KG1 (cell line): ENCODE measurements at places on chromosomes 11 and 22.
A peak's percentile ranks its signal among the peaks of the same experiment; 100 is the strongest.

- no peak for DNase-seq
Measured at GRCh38 chr11:40185793-40186192, 1273.7 kb downstream of the LRRC4C start.

DNA sequence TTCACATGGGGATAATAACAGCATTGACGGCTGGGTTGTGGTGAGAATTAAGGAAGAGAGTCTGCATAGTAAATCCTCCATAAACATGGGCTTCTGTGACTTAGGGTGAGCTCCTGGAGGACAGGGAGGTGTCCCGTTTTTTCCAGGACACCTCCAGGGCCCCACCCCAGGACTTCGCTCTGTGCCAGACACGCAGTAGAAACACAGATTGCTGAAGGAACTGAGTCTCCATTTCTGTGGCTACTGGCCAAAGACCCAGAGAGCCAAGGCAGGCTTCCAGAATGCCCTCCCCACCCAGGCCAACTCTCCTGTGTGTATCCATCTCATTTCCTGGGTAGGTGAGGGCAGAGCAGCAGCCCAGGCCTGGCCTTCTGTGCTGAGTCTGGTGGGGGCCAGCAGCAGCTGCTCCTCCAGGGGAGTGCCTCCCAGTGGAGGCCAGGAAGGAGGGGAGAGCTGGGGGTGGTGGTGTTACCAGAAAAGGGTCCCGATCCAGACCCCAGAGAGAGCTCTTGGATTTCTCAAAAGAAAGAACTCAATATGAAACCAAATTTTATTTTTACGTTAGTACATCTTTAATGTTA is 9.5 kb upstream of the RFPL3 start:
- no peak for DNase-seq

GRCh38 chr11:56783448-56784041 is 35.0 kb upstream of the OR9G4 start:
- peak; percentile 54 for DNase-seq

DNA sequence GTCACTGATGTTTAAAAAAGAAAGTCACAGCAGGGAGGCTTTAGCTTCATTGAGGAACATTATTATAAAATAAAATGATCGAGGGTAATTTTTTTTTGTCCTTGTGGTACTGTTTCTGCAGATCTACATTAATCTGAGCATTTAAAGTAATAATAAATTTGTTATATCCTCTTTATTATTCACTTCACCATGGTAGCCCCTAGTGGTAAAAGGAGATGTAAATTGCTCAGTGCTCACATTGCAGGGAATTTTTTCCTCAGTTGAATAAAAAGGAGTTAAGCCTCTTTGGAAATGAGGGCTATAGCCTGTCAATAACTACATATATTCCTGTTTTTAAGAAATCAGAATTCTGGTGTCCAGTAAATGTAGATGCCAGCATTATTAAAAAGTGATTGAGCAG is 99.7 kb upstream of the VPREB1 start:
- no peak for DNase-seq

- DNase-seq, result no peak
Measured at GRCh38 chr11:132898021-132898420, 634.3 kb downstream of the OPCML start.

GRCh38 chr11:17479284-17480214 is 2.9 kb upstream of the ABCC8 start:
- DNase-seq, result no peak

- DNase-seq, result no peak
Measured at GRCh38 chr11:94907226-94907625, 66.1 kb downstream of the CWC15 start.

- peak; percentile 57 for DNase-seq
Measured at GRCh38 chr22:24466716-24467328, 28.3 kb upstream of the UPB1 start.

GRCh38 chr11:45323601-45324249 is 37.6 kb upstream of the SYT13 start:
- DNase-seq, result no peak

- DNase-seq, result no peak
Measured at GRCh38 chr22:49609207-49609876, 218.3 kb downstream of the BRD1 start.

- no peak for DNase-seq
Measured at GRCh38 chr11:215581-216037, 8.1 kb downstream of the RIC8A start.

DNA sequence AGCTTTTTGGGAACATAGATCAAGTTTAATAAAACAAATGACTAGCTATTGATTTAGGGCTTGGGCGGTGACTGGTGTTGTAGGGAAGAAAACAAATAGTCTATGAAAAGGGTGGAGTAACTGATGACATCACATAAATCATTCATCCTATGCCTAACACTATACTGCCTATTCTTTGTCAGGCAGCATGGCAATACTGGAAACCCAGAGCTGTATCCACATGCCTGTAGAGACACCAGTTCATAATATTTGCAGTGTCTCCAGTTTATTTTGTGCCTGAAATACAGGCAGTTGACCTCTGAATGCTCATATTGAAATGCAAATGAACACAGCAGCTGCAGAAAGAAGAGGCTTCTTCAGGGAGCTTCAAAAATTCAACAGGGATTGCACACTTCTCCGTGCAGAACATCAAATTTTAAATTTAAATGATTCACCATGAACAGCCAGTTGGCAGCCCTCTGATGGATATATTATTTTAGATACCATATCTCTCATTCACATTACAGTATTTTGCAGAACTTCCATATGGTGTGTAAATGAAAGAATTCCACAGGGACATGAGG is 283.1 kb upstream of the CTSC start:
- no peak for DNase-seq

DNA sequence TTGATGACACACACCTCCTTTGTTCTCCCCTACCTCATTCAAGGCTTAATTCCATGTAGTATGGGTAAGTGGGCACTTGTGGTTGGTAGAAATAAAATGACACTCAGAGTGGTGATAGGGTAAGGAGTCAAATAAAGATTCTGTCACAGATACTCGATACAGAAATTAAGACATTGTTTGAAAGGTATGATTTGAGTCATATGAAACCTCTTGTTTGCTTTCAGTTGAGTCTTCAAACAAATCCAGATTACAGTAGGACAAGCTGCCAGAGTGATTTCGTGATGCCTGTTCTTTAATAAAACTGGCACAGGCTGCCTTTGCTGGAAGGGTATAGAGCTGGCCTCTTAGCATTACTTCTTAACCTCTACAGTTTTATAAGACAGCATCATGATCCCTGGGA is 182.4 kb downstream of the SPON1 start:
- DNase-seq, result no peak

DNA sequence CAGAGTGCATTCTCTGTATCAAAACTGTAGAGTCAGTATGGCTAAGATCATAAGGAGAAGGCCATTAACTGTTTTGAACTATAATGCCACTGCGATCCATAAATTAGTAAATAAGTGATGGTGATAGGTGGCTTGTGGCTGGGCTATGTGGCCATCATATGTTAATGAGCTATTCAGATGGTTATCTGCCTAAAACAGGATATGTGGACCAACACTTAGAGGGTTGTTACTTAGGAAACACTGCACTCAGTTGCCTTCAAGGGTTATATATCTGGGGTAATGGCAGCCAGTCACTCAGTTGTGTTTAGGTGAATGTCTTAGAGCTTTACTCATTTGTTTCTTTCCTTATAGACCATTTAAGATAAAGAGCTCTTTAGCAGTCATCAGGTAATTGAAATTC is 66.0 kb downstream of the PPP2R1B start:
- no peak for DNase-seq

- DNase-seq, result peak; percentile 58
Measured at GRCh38 chr22:48098243-48098920, 1335.9 kb downstream of the TBC1D22A start.

DNA sequence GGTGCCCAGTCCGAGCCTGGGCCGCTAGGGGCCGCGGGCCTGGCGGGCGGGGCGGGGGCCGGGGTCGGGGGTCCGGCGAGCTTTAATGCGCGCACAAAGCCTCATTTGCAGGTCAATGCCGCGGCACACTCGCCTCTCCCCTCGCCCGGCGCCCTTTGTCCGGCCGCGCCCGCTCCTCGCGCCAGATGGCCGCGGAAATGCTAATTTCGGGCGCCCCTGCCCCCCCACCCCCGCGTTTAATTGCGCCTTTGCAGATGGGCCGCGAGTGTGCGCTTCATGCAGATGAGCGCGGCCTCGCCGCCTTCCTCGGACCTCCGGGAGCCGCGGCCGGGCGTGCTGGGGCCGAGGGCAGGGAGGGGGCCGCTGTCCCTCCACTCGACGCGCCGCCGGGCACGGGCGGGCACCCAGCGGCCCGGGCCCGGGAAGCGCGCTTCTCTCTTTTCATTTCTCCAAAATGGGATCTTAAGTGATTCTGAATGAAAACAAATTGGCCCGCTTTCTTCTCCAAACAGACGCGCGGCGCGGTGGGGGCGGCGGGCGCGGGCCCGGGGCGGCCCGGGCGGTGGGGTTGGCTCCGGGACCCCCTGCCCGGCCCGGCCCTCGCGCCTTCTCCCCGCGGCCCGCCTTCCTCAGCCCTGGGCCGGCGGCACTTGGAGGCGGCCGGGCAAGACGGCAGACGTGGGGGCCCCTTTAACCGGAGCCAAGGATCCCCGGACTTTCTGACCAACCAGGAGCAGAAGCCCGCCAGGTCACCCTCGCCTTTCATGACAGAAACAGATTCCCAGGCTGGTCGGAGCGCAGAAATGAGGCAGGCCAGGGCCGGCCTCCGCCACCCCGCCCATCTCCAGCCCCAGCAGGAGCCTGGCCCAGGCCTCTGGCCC is 22.9 kb downstream of the CDKN1C start:
- DNase-seq, result no peak

- no peak for DNase-seq
Measured at GRCh38 chr11:58924230-58924629, 15.1 kb upstream of the GLYATL1 start.

DNA sequence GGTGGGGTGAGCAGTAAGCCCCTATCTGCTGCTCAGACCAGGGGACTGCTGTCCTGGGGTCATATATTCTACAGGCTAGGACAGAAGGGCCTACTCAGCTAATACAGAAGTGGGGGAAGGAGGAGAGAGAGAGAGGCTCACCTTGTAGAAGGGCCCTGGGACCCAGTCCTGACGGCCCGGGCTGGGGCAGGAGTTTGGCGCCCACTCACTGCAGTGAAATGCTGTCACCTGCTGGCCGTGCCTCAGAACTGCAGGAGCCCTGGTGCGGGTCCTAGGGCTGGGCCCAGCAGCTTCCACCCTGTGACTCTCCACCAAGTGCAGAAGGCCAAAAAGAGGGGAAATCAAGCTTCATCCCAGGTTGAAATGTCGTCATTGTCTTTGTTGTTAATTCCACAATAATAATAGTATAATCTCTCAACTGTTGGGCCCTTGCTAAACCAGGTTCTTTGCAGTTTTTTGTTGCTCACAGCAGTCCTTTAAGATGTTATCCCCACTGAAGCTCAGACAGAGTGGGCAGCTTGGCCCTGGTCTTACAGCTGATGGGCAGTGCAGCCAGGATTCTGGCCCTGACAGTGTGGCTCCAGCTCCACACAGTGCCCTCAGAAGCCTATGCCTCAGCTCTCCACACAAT is 29.6 kb downstream of the TRIM29 start:
- peak; percentile 62 for DNase-seq

GRCh38 chr22:46009730-46010129 is 32.8 kb upstream of the WNT7B start:
- DNase-seq, result no peak

DNA sequence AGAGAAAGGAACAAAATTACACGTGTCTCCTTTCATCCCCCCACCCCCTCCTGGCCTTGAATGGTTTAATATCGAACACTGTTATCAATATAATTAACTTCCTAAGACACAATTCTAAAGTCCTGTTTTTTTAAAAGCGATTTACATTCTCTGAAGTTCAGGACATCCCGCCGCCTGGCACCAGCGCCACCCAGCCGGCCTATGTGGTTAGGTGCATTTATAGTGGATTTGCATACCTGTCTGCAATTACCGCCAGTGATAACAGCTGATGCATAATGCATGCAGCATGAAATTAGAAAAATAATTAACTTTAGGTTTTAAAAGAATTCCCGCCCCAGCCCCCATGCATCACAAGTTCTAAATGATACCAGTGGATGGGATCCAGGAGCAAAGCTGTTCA is 58.6 kb downstream of the MACROD1 start:
- no peak for DNase-seq

DNA sequence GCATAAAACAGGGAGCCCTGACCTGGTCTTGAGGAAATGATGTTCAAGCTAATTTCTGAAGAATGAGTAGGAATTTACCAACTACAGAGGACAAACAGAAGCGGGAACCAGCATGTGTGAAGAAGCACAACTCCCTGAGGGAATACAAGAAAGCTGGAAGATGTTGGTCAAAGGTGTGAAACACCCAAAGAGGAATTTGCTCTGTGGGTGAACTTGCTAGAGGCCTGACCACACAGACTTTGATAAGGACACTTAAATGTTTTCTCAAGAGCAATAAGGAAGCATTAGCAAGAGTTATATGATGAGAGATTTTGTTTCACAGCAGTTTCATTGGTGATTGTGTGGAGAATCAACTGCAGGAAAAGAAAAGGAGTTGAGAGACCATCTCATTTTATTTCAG is 17.6 kb downstream of the SLC5A12 start:
- DNase-seq, result no peak

DNA sequence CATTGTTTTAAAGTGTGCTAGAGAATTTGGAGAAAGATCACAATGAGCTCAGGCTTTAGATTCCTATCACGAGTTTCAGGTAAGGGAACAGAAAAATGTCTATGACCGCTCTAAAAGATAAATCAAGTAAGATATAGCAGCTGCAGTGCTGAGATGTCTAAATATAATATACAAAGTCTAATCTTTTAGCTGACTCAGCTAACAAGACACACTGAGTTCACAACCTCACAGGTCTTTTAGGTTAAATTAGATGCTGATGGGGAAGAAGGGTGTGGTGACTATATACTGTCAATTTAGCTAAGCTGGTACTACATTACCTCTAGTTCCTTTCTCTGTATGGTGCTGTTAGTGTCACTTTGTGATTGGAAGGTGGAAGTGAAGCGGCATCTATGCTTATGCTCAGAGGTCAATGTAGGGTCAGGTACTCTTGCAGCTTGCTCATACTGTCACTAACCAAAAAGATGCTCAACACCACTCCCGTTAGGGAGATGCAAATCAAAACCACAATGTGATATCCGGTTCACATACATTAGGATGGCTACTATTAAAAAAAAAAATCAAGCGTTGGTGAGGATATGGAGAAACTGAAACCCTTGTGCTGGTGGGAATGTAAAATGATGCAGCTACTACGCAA is 283.5 kb downstream of the SWAP70 start:
- DNase-seq, result no peak

DNA sequence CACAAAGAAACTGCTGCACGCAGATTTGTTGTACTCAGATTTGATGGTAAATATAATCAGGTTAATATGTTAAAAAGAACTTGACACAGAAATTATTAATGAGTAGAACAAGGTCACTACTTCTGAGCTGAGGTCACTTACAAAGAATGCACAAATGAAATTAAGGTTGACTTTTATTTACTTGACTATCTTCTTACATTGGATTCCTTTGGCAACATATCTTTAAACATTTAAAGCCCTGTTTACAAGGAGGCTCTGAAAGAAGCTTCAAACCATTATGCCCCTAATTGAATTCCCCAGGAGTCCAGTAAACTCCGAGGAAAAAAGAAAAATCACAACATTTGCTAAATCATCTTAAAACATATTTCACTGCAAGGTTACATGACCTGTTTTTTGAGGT is 245.5 kb downstream of the SOX6 start:
- no peak for DNase-seq
